ENCODE measurements at places on chromosomes 4 and X.

DNA sequence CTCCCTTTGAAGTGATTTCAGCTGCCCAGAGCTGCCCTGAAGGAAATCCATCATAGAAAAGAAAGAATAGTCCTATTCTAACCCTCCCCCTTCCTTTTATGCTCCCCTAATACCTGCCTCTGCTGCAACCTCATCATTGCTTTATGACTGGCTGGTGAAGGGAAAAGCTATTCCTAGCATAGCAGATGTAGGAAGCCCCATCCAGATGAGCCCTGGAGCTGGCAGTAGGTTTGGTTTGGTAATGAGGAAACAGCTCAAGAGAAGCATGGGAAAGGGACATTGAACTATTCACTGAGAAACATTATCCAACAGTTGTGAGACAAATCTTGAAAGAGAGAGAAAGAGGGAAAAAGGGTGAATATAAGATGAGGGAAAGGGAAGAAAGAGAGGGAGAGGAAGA, 29.2 kb downstream of the ARSJ start:
- no peak for DNase-seq

GRCh38 chr4:93199492-93199891, 629.1 kb upstream of the ATOH1 start:
- DNase-seq = no peak

- no peak for DNase-seq
These were observed 94.5 kb upstream of the ZNF827 start for GRCh38 chr4:146033149-146033548.

DNA sequence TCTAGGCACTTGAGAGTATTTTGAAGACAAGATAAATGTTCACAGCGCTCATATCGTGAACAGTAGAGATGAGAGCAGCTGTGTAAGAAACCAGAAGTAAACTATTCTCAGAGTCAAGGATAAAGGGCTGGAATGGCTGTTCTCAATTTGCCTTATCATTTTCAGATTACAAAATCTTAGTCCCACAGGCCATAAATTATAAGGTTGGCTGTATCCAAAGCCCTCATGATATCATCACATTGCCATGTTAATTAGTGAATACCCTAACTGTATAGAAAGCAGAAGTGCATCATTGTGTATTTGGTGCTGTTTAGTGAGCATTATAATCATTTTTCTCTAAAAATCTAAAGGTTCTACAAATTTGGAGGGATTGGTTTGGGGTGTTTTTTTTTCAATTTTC, 168.9 kb upstream of the EDNRA start:
- DNase-seq = no peak

DNA sequence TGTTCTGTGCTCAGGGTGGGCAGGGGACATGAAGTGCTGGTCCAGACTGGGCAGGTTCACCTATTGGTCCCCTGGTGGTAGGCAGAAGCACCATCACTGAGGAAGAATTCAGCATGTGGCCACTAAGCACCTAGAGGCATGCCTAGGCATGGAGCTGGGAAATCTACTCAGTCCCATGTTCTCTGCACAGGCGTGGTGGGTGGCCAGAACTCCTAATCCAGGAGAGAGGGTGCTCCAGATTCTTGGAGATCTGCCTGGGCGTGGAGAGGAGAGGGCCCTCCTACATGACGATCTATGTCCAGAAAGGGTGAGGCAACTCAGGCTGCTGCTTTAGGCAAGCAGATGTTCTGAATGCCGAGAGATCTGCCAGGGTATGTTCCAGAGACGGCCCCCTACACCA, 44.6 kb upstream of the MAGEC2 start:
- no peak for DNase-seq

GRCh38 chr4:188198982-188199792, 59.9 kb downstream of the TRIML1 start:
- DNase-seq = no peak

GRCh38 chrX:117919755-117920154, 196.9 kb downstream of the KLHL13 start:
- DNase-seq = no peak

GRCh38 chr4:175562111-175562510, 250.0 kb downstream of the GPM6A start:
- no peak for DNase-seq
